ENCODE measurements at places on chromosomes 1 and 21. TPM values are rescaled to one million over a fixed set of nuclear protein-coding genes. Genes with fewer than 3 reads are reported as not detected.

The PCBP3 gene
- polyA plus RNA-seq, result 1.6 TPM

The PERM1 gene
- polyA plus RNA-seq, result 0.06 TPM

The HFM1 gene
- 0.16 TPM for polyA plus RNA-seq

The VWA5B1 gene
- polyA plus RNA-seq, result 0.02 TPM

The OVAAL gene
- not detected for polyA plus RNA-seq

The ZNF648 gene
- polyA plus RNA-seq, result 0.21 TPM

The TSSK3 gene
- 0.37 TPM for polyA plus RNA-seq

The OR2T2 gene
- not detected for polyA plus RNA-seq

The HAO2 gene
- not detected for polyA plus RNA-seq

The AMY2A gene
- polyA plus RNA-seq, result not detected

The RGS18 gene
- 1.4 TPM for polyA plus RNA-seq

The C1orf141 gene
- polyA plus RNA-seq, result 0.82 TPM

The IGSF9 gene
- 1.4 TPM for polyA plus RNA-seq

The LCE6A gene
- not detected for polyA plus RNA-seq

The NGF gene
- 0.47 TPM for polyA plus RNA-seq

The TTC22 gene
- 2.9 TPM for polyA plus RNA-seq

The S100A12 gene
- polyA plus RNA-seq, result 1,191 TPM

The ARHGEF11 gene
- polyA plus RNA-seq, result 28.7 TPM

The OR2L13 gene
- 0.03 TPM for polyA plus RNA-seq

The PRRX1 gene
- 14.0 TPM for polyA plus RNA-seq

The LCE2B gene
- polyA plus RNA-seq, result not detected

The LENEP gene
- polyA plus RNA-seq, result not detected

The CHAF1B gene
- 1.6 TPM for polyA plus RNA-seq

The LRRC3 gene
- 2.0 TPM for polyA plus RNA-seq

The SELP gene
- polyA plus RNA-seq, result 12.1 TPM

The NECTIN4 gene
- 6.2 TPM for polyA plus RNA-seq

The SRSF4 gene
- polyA plus RNA-seq, result 56.7 TPM

The SH2D2A gene
- polyA plus RNA-seq, result 3.0 TPM

The TRAF5 gene
- 4.4 TPM for polyA plus RNA-seq

The SAMD13 gene
- polyA plus RNA-seq, result 0.30 TPM

Measured in lung (tissue), 17 donors.